ENCODE measurements at places on chromosomes 6 and 20.

DNA sequence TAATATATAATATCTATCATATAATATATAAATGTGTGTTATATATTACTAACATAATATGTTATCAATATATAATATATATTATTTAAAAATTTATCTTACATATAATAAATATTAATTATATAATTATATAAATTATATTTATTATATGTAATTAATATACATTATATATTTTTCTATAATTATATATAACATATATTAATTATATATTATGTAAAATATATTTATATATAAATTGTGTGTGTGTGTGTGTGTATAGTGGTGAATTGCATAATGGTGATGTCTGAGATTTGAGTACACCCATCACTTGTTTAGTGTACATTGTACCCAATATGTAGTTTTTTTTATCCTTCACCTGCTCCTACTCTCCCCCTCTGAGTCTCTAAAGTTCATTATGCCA is 205.9 kb upstream of the KCNG1 start:
- DNase-seq, result no peak

- no peak for DNase-seq
Measured at GRCh38 chr20:16125816-16126215, 447.4 kb downstream of the KIF16B start.

GRCh38 chr6:14871221-14871620 is 374.6 kb upstream of the JARID2 start:
- no peak for DNase-seq

- no peak for DNase-seq
Measured at GRCh38 chr20:8994045-8994444, 74.8 kb upstream of the PLCB4 start.

DNA sequence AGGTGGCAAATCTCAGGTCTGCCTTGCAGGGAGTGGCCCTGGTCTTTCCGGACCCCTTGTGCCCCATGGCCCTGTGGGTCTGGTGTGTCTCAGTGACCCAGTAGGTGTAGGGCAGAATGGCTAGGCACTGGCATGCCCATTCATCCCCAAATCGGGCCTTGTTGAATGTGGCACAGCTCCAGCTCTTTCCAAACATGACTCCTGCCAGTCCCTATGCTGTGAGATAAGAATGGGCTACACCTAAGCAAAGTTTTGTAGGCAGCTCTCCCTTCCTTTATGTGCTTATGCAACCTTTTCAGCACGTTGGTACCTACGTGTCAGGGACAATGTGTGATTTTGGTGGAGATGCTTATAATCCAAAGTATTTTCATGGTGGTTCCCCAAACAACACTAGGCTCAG is 33.9 kb downstream of the FOXO3 start:
- DNase-seq, result no peak

DNA sequence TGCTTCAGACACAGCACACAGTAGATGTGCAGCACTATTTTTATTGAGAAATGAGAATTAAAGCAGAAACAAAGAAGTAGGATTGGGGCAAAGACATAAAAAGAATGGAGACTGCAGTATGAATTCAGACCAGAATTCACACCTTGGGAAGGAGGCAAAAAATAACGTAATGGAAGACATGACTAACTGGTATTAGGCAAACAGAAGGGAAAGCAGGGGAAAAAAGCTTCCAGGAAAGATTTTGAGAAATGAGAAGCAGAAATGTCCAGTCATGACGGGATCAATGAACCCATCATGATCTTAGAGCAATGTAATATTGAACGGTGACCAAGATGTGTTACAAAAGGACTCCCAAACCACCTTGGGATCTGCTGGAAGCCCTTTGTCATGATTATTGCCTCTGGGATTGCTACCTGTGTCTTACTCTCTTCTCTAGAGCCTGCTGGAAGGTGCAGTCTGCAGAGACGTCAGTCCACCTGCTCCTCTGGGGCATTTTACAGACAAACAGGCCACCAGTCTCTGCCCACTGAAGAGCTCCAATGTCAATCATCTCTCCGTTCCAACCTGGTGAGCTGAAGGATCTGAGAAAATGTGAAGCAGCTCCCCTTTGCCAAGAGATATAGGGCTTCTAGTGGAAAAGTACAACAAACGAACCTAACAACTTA is 8.7 kb downstream of the NUDT3 start:
- DNase-seq, result no peak

- no peak for DNase-seq
Measured at GRCh38 chr6:169382735-169383134, 129.1 kb upstream of the THBS2 start.

DNA sequence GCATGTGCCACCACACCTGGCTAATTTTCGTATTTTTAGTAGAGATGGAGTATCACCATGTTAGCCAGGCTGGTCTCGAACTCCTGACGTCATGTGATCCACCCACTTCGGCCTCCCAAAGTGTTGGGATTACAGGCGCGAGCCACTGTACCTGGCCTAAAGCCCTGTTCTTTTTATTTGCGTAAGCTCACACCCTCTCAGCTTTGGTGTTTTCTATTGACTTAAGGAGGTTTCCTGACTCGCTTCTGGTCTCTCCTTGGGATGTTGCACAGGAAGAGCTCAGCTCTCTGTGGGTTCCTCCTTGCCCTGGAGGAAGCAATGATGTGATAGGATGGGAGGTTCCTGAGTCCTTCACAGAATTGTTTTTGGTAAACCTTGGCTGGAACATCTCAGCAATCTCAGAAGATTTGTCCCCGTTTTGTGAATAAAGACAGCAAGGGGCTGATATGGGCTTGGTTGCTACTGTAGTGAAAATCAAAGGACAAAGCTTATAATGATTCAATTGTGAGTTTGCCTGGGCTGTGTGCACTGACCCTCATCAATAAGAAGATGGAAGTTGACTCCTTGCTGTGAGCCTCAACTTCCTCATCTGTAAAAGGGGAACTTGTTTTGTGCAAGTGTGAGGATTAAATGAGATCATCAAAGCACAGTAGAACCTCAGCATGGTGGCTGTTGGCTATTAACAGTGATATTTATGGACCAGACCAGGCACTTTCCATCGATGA is 27.0 kb downstream of the TOX2 start:
- DNase-seq, result no peak

GRCh38 chr6:142459271-142459670 is 157.5 kb downstream of the ADGRG6 start:
- DNase-seq, result no peak

GRCh38 chr6:167960579-167960978 is 36.9 kb upstream of the KIF25 start:
- no peak for DNase-seq

GRCh38 chr6:100346828-100347227 is 117.9 kb downstream of the SIM1 start:
- no peak for DNase-seq

DNA sequence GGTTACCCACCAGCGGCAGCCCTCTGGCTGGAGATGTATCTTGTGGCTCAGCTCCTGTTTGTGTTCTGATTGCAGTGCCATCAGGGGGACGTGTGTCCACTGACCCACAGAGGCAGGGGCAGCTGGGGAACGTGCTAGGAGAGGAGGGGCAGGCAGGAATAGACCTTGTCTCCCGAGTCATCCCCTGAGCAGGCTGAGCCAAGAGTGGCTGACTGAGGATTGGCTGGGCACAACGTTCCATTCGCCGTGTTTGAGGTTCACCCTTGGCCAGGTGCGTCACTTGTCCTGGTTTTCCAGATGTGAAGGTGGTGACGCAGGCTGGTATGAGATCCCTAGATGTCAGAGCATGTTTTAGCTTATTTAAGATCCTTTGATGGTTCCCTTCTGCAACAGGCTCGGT is 57.7 kb downstream of the ADNP start:
- DNase-seq, result no peak

GRCh38 chr6:157830354-157831017 is 7.4 kb downstream of the SNX9 start:
- no peak for DNase-seq

- DNase-seq, result no peak
Measured at GRCh38 chr20:21159658-21160380, 33.9 kb downstream of the KIZ start.

DNA sequence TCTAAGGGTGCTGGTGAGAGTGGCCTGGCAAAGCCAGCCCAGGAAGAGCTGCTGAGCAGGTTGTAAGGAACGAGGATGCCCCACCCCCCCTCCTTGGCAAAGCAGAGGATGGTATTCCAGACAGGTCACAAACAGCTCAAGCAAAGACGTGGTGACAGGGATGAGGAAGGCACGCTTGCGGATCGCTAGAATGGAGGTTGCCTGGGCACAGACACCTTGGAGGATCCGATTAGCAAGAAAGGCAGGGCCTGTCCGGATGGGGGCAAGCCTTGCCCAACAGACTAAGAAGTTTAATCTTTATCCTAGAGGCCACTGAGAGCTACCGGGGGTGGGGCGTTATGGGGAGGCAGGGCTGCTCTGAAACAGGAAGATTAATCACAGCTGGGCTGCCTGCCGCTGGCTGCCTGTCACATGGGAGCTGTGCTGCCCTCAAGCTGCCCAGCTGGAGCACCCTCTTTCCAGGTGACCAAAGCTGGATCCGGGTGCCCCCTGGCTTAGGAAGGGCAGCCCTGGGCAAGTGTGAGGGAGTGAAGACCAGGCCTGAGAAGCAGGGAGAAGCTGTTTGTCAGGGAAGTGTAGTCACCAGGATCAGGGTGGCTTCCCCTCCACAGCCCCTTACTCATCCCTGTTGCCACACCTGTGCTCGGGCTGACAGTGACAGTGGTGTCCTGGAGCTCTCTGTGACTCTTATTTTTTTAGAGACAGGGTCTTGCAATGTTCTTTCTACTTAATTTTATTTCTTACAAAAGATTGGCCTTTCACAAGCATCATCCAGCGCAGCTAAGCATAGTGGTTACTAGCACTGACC is 9.1 kb upstream of the MAPK13 start:
- DNase-seq, result peak; percentile 45

DNA sequence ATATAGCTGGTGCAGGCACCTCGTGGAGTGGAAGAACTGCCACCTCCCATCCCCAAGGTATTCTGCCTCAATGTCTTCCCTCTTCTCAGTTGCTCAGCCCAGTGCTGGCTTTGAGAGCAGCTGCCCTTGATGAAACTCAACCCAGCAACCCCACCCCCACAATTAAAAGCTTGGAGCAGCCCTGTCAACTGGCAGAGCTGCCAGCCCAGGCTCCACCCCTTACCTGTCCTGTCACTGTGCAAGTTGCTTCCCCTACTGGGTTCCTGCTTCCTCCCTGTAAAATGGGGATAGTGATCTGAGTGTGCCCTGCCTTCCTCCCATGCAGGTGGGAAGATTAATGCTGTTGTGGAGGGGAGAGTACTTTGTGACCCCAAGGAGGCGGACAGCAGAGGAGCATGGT is 4.5 kb downstream of the TMEM63B start:
- no peak for DNase-seq

- DNase-seq, result no peak
Measured at GRCh38 chr6:146253691-146254090, 224.8 kb downstream of the GRM1 start.

GRCh38 chr20:39133201-39133600 is 171.1 kb downstream of the DHX35 start:
- no peak for DNase-seq

DNA sequence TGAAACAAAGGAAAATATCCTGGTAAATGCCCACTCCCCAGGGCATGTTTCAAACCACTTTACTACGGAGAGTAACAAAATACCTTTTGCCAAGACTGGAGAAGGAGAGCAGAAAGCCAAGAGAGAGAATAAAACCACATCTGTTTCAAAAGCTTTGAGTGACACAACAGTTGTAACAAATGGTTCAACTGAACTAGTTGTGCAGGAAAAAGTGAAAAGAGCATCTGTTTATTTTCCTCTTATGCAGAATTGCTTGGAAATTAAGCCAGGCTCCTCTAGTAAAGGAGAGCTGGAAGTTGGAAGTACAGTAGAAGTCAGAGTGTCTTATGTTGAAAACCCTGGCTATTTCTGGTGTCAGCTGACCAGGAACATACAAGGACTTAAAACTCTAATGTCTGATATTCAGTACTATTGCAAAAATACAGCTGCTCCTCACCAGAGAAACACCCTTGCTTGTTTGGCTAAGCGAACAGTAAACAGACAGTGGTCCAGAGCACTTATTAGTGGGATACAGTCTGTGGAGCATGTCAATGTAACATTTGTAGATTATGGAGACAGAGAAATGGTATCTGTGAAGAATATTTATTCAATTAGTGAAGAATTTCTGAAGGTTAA is 2.6 kb downstream of the TDRD6 start:
- DNase-seq, result no peak

- peak; percentile 79 for DNase-seq
Measured at GRCh38 chr20:1776681-1777475, 118.3 kb upstream of the SIRPA start.

GRCh38 chr6:118752803-118753202 is 101.4 kb upstream of the CEP85L start:
- no peak for DNase-seq

DNA sequence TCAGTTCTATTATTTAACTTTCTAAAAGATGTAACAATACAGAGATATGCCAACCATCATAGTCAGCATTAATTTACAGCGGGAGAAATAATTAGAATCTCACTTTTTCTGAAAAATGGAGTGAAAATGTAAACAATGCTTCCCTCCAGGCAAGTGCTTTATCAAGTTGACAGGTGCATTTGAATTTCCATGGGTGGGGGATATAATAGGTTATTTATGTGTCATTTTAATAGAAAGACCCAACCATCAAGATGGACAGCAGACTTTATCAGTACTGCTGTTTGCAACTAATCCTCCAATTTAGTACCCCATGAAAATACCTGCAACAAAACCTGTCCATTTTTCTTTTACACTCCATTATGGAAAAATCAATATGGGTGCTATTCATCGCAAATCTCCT is 780.1 kb downstream of the TFAP2A start:
- no peak for DNase-seq

GRCh38 chr20:18361678-18362077 is 73.4 kb downstream of the ZNF133 start:
- DNase-seq, result no peak

- no peak for DNase-seq
Measured at GRCh38 chr6:52972989-52973388, 22.1 kb downstream of the GSTA4 start.

DNA sequence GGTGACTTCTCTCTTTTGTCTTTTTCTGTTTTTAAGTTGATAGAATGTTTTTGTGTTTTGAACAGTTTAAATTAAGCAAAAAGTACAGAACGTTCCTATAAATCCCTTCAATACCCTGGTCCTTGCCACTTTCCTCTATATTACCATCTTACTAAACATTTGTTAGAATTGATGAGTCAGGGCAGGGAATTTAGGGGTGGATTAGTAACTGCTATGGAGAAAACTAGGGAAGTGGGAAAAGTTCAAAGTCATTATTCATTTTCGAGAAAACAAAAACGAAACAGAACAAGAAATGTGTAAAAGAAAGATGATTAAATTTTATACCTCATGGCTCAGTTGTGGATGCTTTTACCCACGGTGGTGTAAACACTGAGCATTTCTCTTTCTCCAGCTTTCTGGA is 240.4 kb upstream of the SULF2 start:
- no peak for DNase-seq
